Heart right ventricle (tissue), 16 donors: ENCODE measurements at places on chromosomes 12 and 14. TPM values are rescaled to one million over a fixed set of nuclear protein-coding genes. Genes with fewer than 3 reads are reported as not detected.

GRCh38 chr12:69655616-69656340 is 43.3 kb downstream of the BEST3 start:
- H3K36me3 ChIP-seq = no peaks in the 10 kb centered on the region
- no peak overlapping the region for H3K27ac ChIP-seq
- no peak overlapping the region for H3K4me3 ChIP-seq
- H3K4me1 ChIP-seq = no peaks in the 10 kb centered on the region

GRCh38 chr14:72070458-72070857 is 138.2 kb downstream of the RGS6 start:
- no peak for DNase-seq
- no peak overlapping the region for H3K4me3 ChIP-seq
- no peaks in the 10 kb centered on the region for H3K36me3 ChIP-seq
- no peaks in the 10 kb centered on the region for H3K4me1 ChIP-seq
- no peak overlapping the region for H3K27ac ChIP-seq

DNA sequence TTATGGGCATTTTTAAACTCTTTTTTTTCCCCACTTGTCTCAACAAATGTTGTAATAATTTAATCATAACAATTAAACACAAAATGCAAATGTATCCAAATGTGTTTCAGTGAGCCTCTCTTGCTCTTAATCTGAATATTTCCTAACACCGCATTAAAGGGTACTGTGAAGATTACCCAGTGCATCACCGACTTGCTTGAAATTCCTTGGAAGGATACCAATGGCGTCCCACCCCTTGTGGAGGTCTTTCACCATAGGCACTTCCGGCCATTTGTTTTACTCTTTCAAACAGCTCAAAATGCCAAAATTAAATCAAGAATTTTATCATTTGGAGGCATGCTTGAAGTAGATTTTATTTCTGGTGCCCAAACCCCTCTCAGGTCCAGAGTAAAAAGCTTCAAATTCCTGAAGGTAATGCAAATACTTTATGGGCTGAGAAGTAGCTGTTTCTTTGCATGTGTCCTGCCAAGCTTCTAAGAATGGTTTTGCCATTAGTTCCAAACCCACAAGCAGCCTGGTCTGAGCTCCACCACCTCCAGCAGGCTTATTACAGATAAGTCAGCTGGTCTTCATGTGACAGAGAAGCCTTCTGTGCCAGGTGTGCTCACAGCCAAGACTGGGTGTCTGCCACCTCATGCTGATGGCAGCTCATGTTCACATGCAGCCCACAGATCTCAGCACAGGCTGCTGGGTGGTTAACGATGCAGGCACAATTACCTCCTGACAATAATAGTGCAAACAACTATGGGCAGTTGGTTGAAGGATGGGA is 16.4 kb upstream of the NUDT4 start:
- H3K4me1 ChIP-seq = peaks cover 18% of the 10 kb centered on the region
- H3K36me3 ChIP-seq = no peaks in the 10 kb centered on the region
- H3K27me3 ChIP-seq = no peaks in the 10 kb centered on the region
- H3K27ac ChIP-seq = peak overlapping the region; percentile 47
- DNase-seq = peak; percentile 48

The SYNE3 gene
- 1.5 TPM for polyA plus RNA-seq
